Caco-2 (cell line): ENCODE measurements at places on chromosomes 2 and 18.

GRCh38 chr2:195575016-195575415, 82.0 kb upstream of the SLC39A10 start:
- H3K4me1 ChIP-seq, result peaks cover 4% of the 10 kb centered on the region
- no peaks in the 10 kb centered on the region for H3K27me3 ChIP-seq
- H3K27ac ChIP-seq, result no peak overlapping the region
- DNase-seq, result no peak

GRCh38 chr2:192007581-192008228, 160.8 kb upstream of the CAVIN2 start:
- DNase-seq, result no peak
- H3K36me3 ChIP-seq, result no peaks in the 10 kb centered on the region
- no peaks in the 10 kb centered on the region for H3K27me3 ChIP-seq

- no peak overlapping the region for H3K4me3 ChIP-seq
- H3K4me1 ChIP-seq, result peaks cover 10% of the 10 kb centered on the region; the same call in 1 of the 2 replicates
- no peaks in the 10 kb centered on the region for H3K27me3 ChIP-seq
- DNase-seq, result no peak
- H3K36me3 ChIP-seq, result no peaks in the 10 kb centered on the region
Observed at GRCh38 chr2:25492726-25493125, 151.0 kb upstream of the DNMT3A start.

DNA sequence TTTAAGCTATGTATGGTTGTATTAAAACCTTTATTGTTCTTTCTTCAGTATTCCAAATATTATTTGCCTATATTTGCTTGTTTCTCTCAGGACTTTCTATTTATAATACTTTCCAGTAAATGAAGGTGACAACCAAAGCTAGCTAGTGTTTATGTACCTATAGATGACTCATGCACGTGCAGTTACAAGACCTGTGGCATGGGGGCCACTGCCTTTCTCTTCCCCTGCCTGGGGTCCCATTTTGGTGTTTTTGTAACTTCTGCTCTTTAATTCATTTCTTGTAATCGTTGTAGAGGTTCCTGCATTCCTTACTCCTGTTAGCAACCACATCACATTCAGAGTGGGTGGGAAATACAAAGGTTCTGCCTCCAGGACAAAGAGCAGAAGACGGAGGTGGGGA, 364.6 kb downstream of the PTPRM start:
- H3K4me3 ChIP-seq, result no peak overlapping the region
- no peak for DNase-seq
- no peak overlapping the region for H3K27ac ChIP-seq
- no peaks in the 10 kb centered on the region for H3K27me3 ChIP-seq
- no peaks in the 10 kb centered on the region; the same call in 1 of the 2 replicates for H3K36me3 ChIP-seq

GRCh38 chr2:170468557-170468956, 246.6 kb upstream of the SP5 start:
- no peaks in the 10 kb centered on the region; the same call in none of the 2 replicates for H3K4me1 ChIP-seq
- no peak for DNase-seq
- no peaks in the 10 kb centered on the region for H3K27me3 ChIP-seq
- no peak overlapping the region for H3K4me3 ChIP-seq
- H3K27ac ChIP-seq, result no peak overlapping the region

DNA sequence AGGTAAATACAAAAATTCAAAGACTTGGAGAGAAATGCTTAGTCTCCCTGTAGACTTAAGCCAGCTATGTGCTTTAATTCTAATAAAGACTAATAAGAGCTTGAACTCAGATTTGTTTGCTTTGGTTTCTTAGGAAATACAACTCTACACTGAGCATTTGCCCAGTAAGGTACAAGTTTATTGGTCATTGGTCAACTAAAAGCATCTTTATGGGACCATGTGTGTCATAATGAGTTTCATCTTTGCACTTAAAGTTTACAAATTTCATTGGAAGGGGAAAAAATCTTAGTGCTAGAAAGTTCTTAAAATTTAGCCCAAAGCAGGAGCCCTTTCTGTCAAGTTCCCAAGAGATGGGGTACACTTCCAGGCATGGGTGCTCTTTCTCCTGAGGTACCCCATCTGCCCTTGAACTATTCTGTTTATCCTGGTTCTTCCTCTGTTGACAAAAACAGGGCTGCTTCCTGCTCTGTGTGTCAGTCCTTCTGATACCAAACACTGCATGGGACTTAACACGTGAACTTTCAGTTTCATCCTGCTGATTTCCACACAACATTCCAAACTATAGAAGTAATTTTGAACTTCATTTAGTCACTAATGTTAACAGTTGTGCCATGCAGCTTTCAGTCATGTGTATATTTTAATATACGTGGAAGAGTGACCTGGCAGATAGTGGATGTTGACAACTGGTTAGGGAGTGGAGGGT, 200.2 kb downstream of the TPGS2 start:
- no peaks in the 10 kb centered on the region for H3K27me3 ChIP-seq
- H3K27ac ChIP-seq, result no peak overlapping the region
- no peak for DNase-seq
- H3K36me3 ChIP-seq, result no peaks in the 10 kb centered on the region

- peaks cover 14% of the 10 kb centered on the region for H3K4me1 ChIP-seq
- H3K27ac ChIP-seq, result no peak overlapping the region
Observed at GRCh38 chr2:218329826-218330593, 26.6 kb upstream of the CATIP start.

- no peaks in the 10 kb centered on the region for H3K36me3 ChIP-seq
- H3K4me1 ChIP-seq, result no peaks in the 10 kb centered on the region
- H3K27ac ChIP-seq, result no peak overlapping the region
Observed at GRCh38 chr18:8762968-8763367, 57.6 kb downstream of the MTCL1 start.

DNA sequence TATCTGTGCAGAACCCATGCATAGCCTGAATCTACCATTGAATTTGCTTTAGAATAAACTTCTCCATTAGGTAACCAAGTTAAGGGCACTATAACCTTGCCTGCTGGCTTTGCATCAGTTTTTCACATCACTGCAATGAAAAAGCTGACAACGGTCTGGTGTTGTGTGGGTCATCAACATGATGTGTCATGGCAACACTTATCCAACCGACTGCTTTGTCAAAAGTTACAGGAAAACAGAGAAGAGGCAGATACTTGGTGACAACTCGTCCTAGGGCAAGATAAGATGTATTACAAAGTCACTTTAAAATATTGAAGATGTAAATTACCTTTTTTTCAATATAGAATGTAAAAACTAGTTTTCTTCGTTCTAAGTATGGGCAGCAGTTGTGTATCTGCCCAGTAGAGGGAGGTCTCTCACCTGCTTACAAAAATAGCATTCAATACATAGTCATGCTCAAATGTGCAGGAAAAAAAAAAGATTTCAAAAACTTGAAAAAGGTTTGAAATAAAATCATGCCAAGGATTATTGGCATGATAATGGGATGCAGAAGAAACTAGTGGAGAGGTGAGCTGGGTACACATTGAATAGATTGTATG, 96.3 kb downstream of the EVA1A start:
- no peaks in the 10 kb centered on the region for H3K27me3 ChIP-seq
- no peaks in the 10 kb centered on the region for H3K36me3 ChIP-seq
- DNase-seq, result no peak

DNA sequence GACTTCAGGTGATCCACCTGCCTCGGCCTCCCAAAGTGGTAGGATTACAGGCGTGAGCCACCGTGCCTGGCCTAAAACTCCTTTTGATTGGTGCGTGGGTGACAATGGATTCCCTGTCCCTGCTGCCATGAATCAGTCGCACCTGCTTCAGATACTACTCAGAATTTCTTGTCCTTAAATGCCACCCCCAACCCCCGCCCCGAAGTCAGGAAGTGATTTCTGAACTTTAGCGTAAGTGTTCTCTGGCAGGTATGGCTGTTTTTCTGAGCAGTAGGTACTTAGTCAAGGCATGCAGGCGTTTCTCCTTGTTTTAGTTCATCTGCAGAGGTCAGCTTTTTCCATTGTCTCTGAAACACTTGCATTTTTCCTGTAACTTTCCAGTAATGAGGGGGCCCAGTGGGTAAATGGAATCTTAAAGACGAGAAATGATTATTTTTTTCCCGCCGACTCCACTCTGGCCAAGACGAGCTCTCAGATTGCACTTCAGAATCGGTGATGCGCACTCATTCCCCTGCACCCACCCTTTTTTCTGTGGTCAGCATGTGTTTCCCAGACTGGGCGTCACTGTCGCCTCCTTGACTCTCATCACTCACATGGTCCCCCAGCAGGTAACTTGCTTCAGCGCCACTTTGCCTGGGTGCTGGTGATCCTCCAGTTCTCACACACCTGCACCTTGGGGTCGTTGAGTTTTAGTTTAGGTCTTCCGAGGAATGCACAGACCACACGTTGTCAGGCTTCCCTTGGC, 179.7 kb downstream of the GBX2 start:
- H3K36me3 ChIP-seq, result no peaks in the 10 kb centered on the region
- no peaks in the 10 kb centered on the region for H3K27me3 ChIP-seq
- H3K27ac ChIP-seq, result no peak overlapping the region

DNA sequence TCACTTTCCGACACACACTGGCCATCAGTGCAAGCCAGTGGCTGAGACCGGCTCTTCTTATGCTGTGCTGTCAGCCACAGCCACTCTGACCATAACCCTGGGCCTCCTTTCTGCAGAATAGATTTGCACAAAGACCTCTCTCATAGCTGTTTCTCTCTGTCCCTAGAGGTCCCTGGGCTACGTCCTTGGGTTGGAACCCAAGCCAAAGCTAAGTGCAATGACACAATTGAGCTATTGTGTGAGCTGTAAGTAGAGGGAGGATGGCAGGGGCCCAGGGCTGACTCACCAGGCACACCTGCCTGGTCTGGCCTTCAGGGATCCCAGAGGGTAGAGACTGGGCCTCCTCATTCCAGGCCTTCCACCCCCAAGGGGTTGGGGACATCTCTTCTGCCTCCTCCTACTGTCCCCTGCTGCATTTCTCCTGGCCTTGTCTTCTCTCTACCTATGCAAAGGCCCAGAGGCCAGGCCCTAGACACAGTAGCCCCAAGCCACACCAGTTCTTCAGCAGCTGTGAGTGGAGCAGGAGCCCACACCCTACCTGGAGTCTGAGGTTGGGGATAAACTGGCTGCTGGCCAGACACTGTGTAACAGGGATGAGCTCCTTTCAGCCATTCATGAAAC, 174.6 kb downstream of the NCK2 start:
- no peaks in the 10 kb centered on the region for H3K27me3 ChIP-seq
- no peak overlapping the region for H3K4me3 ChIP-seq
- no peaks in the 10 kb centered on the region for H3K36me3 ChIP-seq

- no peaks in the 10 kb centered on the region for H3K27me3 ChIP-seq
- H3K27ac ChIP-seq, result no peak overlapping the region
- no peaks in the 10 kb centered on the region; the same call in 1 of the 2 replicates for H3K36me3 ChIP-seq
- DNase-seq, result no peak
- H3K4me1 ChIP-seq, result peaks cover 46% of the 10 kb centered on the region
- H3K4me3 ChIP-seq, result no peak overlapping the region
Observed at GRCh38 chr18:12335503-12335902, 27.5 kb downstream of the TUBB6 start.

- no peak for DNase-seq
- no peaks in the 10 kb centered on the region for H3K36me3 ChIP-seq
- H3K4me1 ChIP-seq, result no peaks in the 10 kb centered on the region
- H3K27me3 ChIP-seq, result no peaks in the 10 kb centered on the region; the same call in 1 of the 2 replicates
- no peak overlapping the region for H3K4me3 ChIP-seq
Observed at GRCh38 chr2:233063269-233063975, 3.3 kb downstream of the INPP5D start.

DNA sequence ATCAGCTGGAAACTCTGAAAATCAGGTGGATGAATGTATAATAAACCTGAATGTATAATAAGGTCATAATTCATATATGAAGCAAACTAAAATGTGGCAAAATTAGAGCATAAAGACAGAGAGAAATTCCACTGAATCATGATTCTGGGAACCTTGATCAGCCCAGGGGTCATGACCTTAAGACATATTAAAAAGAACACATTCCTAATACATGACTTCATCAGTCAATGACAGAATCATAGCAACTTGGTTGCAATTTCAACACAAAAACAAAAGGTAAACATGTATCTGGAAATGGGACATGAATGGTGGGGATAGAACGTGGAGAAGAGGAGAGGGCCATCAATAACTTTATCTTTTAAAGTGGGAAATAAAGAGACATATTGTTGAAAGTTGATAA, 17.6 kb downstream of the AFF3 start:
- H3K27ac ChIP-seq, result no peak overlapping the region
- no peaks in the 10 kb centered on the region for H3K36me3 ChIP-seq
- no peak overlapping the region for H3K4me3 ChIP-seq
- no peaks in the 10 kb centered on the region for H3K27me3 ChIP-seq

DNA sequence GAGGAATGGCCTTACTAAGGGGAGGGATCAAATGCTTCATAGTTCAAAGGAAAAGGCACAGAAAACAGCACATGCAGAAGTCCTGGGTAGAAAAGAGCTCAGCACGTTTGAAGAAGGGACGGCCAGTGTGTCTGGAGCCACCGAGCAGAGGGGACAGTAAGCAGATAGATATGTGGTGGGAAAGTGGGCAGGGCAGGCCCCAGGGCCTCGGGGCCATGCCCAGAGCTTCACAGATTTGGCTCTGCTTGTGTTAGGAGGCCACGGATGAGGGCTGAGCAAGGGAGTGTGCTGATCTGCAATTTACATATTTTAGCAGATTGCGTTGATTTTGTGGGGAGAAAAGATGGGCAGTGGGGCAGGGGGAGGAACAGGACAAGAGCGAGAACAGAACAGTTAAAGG, 343.1 kb downstream of the LPIN1 start:
- H3K27ac ChIP-seq, result no peak overlapping the region
- no peaks in the 10 kb centered on the region for H3K4me1 ChIP-seq
- no peaks in the 10 kb centered on the region for H3K36me3 ChIP-seq
- no peaks in the 10 kb centered on the region for H3K27me3 ChIP-seq

DNA sequence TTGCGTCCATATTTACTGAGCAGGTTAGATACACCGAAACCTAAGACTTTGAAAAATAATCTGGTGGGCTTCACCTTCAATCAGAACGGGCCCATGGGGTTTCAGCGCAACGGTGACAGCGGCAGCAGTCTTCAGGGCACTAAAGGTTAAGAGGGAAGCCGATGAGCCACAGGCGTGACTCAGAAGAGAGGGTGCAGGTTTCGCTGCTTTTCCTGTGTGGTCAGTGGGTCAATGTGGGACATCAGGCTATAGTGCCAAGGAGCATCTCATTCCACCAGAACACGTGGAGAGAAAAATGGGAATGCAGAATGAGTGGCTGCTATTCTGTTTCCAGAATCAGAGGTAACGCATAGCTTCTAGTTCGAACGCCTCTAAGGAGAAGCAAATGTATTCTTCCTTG, 8.9 kb downstream of the PTGR3 start:
- H3K27me3 ChIP-seq, result no peaks in the 10 kb centered on the region
- no peaks in the 10 kb centered on the region for H3K4me1 ChIP-seq
- DNase-seq, result no peak
- H3K4me3 ChIP-seq, result no peak overlapping the region
- no peak overlapping the region for H3K27ac ChIP-seq

GRCh38 chr2:27773959-27774358, 2.4 kb downstream of the MRPL33 start:
- peaks cover 13% of the 10 kb centered on the region for H3K4me1 ChIP-seq
- H3K4me3 ChIP-seq, result no peak overlapping the region
- no peaks in the 10 kb centered on the region for H3K36me3 ChIP-seq
